ENCODE measurements at places on chromosomes 6 and 20. TPM values are rescaled to one million over a fixed set of nuclear protein-coding genes. Genes with fewer than 3 reads are reported as not detected.
A peak's percentile ranks its signal among the peaks of the same experiment; 100 is the strongest.

The COL20A1 gene
- not detected for total RNA-seq

DNA sequence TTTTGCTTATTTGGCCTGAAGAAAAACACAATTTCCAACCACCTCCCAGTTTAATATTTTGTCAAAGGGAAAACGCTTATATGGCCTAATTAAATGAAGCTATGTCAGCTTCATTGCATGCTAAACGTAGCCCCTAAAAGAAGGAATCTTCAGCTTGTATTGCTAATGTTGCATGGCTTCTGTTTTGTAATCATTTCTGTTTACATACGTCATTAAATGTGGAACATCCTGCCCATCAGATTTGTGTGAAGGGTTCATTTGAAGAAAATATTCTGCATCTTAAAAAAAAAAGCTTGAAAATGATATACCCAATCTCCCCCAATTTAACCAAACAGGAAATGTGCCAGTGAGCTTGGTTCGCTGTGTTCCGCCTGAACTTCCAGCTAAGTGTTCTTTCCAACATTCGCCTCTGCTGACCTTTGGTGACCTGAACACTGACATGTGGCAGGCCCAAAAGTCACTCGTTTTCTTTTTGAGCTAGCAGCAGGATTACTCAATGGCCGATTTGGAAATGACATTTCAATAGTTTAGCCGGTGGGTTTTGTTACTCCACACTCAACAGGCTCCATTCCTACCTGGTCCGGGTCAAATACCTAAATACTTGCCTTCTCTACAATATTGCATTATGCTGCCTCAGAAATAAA is 12.7 kb upstream of the SIRT5 start:
- H3K4me1 ChIP-seq = no peaks in the 10 kb centered on the region
- DNase-seq = no peak
- H3K27ac ChIP-seq = no peak overlapping the region
- no peaks in the 10 kb centered on the region for H3K36me3 ChIP-seq
- no peak overlapping the region for H3K4me3 ChIP-seq

DNA sequence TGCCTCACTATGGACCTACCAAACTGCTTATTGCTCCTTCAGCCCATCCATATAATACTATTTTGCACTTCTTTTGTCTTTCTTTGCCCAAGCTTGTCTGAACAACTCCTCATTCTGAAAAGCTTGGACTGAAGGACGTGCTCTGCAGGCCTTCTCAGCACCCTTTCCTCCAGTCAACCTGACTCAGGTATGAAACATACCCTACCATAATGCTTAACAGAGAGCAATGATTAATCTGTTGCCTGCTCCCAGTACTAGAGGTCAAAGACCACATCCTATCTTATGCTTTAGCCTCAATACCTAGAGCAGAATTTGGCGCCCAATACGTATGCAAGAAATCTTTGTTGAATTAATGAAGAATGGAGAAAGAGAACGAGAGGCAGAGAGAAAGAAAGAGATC is 55.2 kb downstream of the ATXN1 start:
- H3K27ac ChIP-seq = no peak overlapping the region
- no peak for DNase-seq
- no peaks in the 10 kb centered on the region for H3K4me1 ChIP-seq
- H3K36me3 ChIP-seq = no peaks in the 10 kb centered on the region
- H3K27me3 ChIP-seq = 0 out of 3 replicates have a peak, but pooled peaks cover 2% of the 10 kb centered on the region

GRCh38 chr6:16602035-16602434 is 159.2 kb downstream of the ATXN1 start:
- no peaks in the 10 kb centered on the region for H3K36me3 ChIP-seq
- no peak overlapping the region for H3K27ac ChIP-seq
- H3K27me3 ChIP-seq = peaks cover 11% of the 10 kb centered on the region

The MATN4 gene
- total RNA-seq = 0.13 TPM

The ADAM33 gene
- total RNA-seq = not detected

The TRAPPC3L gene
- not detected for total RNA-seq

The NOX3 gene
- total RNA-seq = not detected

DNA sequence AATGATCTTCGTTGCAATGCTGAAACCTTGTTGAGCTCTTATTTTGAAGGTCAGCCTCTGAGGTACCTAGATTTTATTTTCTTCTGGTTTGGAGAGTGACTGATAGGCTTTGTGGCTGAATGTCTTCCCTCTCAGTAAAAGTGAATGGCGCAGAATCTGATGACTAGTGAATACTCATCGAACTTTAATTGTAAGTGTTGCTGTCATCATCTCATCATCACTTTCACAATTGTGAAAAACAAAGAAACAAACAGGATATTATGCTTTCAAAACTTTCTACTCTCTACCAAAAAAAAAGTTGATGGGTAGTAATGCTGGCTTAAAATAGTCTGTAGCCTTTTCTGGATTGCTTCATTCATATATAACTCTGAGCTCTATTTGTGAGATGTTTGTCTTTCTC is 239.5 kb upstream of the RAB32 start:
- no peaks in the 10 kb centered on the region for H3K36me3 ChIP-seq
- DNase-seq = no peak
- no peaks in the 10 kb centered on the region for H3K4me1 ChIP-seq
- no peak overlapping the region for H3K27ac ChIP-seq
- H3K4me3 ChIP-seq = no peak overlapping the region

DNA sequence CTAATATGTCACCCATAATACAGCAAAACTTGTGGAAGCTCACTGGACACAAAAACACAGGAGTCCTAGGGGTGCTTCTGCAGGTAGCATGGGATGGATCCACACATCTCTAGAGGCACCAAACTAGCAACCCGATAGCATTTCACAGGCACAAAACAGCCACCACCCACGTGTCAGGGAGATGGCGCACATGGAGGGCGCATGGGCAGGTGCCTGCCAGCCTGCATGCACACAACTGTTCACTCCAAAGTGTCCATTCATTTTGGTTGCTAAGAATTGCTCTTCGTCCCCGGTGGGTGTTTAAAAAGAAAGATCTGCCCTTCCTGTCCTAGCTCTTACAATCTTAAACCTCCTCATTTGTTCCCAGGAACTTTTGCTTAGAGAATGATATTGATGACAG is 171.3 kb downstream of the SYNDIG1 start:
- H3K4me1 ChIP-seq = no peaks in the 10 kb centered on the region
- H3K36me3 ChIP-seq = no peaks in the 10 kb centered on the region
- H3K27ac ChIP-seq = no peak overlapping the region
- no peak for DNase-seq
- H3K27me3 ChIP-seq = no peaks in the 10 kb centered on the region
- no peak overlapping the region for H3K4me3 ChIP-seq

The LAMP5 gene
- total RNA-seq = not detected

DNA sequence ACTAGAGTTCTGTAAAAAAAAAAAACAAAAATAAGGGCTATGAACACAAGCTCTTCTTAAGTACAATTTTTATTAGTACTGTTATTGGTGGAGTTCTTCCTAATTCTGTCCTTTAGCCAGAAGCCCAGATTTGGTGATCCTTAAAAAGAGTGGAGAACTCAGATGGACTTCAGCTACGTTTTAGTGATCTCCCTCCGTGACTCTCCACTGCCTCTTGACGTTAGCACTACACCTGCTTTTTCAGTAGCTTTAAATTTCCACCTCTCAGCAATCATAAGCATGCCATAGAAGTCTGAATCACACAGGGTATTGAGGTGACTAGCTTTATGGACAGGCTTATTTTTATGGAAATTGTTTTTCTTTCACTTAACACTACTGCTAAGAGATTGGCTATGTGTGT is 17.7 kb downstream of the DHX35 start:
- H3K4me1 ChIP-seq = no peaks in the 10 kb centered on the region
- no peak for DNase-seq
- peaks cover 52% of the 10 kb centered on the region for H3K36me3 ChIP-seq
- H3K4me3 ChIP-seq = no peak overlapping the region

DNA sequence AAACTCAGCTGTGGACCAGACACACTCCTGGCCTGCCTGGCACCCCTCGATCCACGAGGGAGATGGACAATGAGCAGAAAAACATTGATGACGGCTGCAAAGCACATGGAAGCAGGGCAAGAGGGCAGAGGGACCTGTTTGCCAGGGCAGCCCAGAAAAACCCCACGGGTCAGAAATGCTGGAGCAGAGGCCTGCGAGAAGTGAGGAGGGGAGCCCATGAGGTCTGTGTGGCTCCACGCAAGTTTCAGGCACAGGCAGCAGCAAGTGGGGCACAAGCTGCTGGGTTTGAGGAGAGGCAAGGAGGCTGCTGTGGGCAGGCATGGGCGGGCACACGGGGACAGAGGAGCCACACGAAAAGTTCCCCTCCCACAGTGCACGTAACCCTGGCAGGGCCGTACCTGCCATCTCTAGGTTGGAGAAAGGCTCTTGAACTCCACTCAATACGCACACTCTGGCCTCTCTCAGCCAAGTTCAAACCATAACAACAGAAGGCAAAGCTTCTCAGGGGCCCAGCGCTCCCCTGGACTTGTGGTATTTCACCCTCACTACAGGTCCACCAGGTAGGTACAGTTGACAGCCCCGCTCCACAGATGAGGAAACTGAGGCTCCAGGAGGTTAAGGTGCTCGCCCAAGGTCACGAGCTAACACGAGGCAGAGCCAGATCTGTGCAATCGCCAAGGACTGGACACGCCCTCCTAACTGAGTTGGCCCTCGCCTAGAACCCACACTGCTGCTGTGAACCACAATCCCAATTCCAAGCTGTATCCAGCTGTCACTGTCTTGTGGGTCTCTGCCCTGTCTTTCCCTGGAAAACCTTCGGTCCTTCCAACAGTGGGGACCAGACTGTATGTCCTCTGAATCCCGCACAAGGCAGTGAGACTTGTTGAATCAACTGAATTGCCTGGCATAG is 108.2 kb downstream of the NOL4L start:
- H3K4me3 ChIP-seq = no peak overlapping the region
- H3K4me1 ChIP-seq = peaks cover 52% of the 10 kb centered on the region
- peak overlapping the region; percentile 41 for H3K27ac ChIP-seq
- H3K27me3 ChIP-seq = no peaks in the 10 kb centered on the region
- no peak for DNase-seq
- H3K36me3 ChIP-seq = peaks cover 31% of the 10 kb centered on the region

GRCh38 chr6:24374612-24375011 is 16.8 kb upstream of the DCDC2 start:
- H3K36me3 ChIP-seq = no peaks in the 10 kb centered on the region
- no peak overlapping the region for H3K4me3 ChIP-seq

The C6orf163 gene
- 1.4 TPM for total RNA-seq

GRCh38 chr6:4491501-4492260 is 284.5 kb upstream of the CDYL start:
- no peak overlapping the region for H3K27ac ChIP-seq
- peaks cover 15% of the 10 kb centered on the region for H3K27me3 ChIP-seq
- no peak overlapping the region for H3K4me3 ChIP-seq
- H3K4me1 ChIP-seq = no peaks in the 10 kb centered on the region

GRCh38 chr20:9616455-9616805 is 102.0 kb downstream of the LAMP5 start:
- no peaks in the 10 kb centered on the region for H3K4me1 ChIP-seq
- no peak overlapping the region for H3K27ac ChIP-seq
- no peak for DNase-seq
- no peaks in the 10 kb centered on the region for H3K27me3 ChIP-seq
- no peak overlapping the region for H3K4me3 ChIP-seq

DNA sequence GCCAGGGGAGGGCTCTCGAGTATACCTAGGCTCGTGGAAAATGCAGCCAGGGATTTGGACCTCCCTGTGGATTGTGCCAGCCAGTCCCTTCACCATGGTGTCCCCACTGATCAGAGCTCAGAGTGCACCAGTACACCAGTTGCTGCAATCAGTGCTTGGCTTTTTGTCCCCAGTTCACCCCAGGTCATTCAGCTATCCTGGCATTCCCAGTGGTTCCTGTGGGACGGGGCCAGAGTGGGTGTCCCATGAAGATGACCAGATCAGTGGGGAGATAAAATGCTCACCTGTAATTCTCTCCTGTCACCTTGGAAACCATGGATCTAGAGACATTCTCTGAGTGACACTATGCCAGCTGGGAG is 23.8 kb downstream of the MAS1 start:
- H3K27ac ChIP-seq = no peak overlapping the region
- no peaks in the 10 kb centered on the region for H3K4me1 ChIP-seq
- H3K4me3 ChIP-seq = no peak overlapping the region
- no peak for DNase-seq
- peaks cover 67% of the 10 kb centered on the region for H3K27me3 ChIP-seq
- no peaks in the 10 kb centered on the region for H3K36me3 ChIP-seq

The SLC4A11 gene
- total RNA-seq = 1.1 TPM

DNA sequence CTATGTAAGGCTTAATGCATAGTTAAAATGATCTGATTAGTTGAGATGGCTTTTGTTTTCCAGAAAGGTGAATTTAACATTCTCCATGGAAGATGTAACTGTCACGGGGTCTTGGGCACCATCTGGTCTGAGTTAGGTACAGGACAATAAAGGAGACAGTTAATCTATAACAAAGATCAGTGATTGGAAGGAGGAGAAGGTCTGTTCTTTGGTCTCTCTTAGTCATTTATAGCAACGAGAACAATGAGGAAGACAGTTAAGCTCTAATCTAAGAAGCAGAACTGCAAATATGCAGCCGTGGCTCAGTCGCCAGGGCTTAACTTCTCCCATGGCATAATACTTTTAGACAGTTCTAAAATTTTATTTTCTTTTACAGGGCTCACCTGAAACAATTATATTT is 405.5 kb upstream of the SULF2 start:
- H3K4me1 ChIP-seq = no peaks in the 10 kb centered on the region
- H3K36me3 ChIP-seq = no peaks in the 10 kb centered on the region
- H3K27me3 ChIP-seq = peaks cover 22% of the 10 kb centered on the region
- H3K27ac ChIP-seq = no peak overlapping the region
- no peak overlapping the region for H3K4me3 ChIP-seq

DNA sequence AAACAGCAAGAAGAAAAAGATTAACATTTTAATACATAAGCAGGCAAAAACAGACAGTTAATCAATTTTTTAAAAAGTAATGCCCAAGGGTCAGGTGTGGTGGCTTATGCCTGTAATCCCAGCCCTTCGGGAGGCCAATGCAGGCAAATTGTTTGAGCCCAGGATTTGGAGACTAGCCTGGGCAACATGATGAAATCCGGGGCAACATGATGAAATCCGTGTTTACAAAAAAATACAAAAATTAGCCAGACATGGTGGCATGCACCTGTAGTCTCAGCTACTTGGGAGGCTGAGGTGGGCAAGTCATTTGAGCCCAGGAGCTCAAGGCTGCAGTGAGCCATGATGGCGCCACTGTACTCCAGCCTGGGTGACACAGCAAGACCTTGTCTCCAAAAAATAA is 94.1 kb upstream of the DST start:
- H3K27ac ChIP-seq = no peak overlapping the region
- H3K4me1 ChIP-seq = no peaks in the 10 kb centered on the region
- no peaks in the 10 kb centered on the region for H3K27me3 ChIP-seq
- no peak overlapping the region for H3K4me3 ChIP-seq

All from K562 (cell line).